ENCODE measurements at places on chromosomes 4 and X.

DNA sequence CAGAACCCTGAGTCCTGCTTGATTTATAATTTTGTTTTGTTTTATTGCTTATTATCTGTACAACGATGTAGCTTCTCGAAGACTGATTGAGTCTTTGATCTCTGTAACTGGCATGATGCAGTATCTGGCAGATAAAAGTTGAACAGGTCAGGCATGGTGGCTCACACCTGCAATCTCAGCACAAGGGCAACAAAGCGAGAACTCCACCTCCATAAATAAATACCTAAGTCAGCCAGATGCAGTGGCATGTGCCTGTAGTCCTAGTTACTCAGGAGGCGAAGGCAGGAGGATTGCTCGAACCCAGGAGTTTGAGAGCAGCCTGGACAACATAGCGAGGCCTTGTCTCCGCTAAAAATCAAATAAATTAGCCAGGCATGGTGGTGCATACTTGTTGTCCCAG lies 15.7 kb upstream of the WDR19 start:
- no peak for DNase-seq

GRCh38 chrX:35728481-35728880 lies 69.7 kb upstream of the MAGEB16 start:
- no peak for DNase-seq

- no peak for DNase-seq
Measured at GRCh38 chr4:102454981-102455685, 46.0 kb upstream of the NFKB1 start.

DNA sequence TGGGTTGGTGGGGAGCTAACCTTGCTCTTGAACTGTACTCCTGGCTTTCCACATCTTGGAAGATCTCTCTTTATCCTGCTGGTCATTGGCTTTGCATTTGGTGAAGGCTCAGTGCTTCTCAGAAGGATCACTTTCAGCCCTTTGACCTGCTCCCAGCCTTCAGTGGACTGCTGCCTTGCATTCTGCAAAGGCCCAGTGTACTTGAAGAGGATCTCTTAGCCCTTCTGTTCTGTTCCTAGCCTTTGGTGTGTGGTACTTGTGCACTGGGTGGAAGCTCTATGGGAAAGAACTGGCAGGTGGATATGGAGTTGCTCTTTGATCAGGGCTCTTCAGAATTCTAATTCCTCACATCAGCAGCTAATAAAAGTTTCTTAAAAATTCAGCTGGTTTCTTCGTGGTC lies 46.5 kb downstream of the FGF2 start:
- DNase-seq, result no peak

DNA sequence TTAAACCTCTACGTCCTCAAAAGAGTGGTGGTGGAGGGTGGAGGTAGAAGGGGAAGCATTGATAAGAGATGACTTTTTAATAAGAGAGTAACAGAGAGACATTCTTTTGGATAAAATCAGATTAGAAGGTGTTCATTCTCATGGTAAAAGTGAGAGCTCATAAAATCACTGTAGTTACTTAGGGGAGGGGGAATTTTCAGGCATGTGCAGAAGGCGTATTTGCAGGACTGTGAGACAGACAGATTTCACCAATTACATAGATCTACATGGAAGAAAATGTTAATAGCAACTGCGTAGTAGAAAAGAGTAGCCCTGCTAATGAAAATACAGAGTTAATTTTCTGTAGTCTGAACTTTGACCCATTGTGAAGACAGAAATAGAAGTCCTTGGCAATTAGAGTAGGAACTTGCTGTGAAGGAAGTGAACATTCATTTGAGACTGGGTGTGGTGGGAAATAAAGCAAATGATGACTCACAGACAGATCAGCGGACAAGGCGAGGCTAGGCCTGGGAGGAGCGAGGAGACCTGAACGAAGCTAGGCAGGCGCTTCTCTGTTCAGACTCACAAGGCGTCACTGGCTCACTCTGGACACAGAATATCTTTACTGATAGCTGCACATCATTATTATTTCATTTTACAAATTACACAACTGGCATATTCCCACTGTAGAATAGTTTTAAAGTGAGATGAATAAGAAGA lies 57.2 kb upstream of the FAM9C start:
- peak; percentile 79 for DNase-seq

DNA sequence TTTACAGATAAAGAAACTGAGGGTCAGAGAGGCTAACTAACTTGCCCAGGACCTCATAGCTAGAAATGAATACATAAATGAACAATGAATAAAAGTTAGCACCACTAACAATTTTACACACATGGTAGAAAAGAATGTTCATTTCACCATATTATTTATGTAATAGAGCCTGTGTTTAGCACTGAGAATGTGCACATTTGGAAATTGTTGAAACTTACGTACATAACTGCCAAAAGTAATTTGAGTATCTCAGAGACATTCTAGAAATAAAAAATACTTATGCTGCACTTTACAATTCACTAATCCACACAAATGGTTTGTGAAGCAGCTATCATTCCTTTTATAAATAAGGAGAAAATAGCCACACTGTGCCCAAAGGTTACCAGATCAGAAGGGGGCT lies 9.9 kb downstream of the CASK start:
- no peak for DNase-seq

DNA sequence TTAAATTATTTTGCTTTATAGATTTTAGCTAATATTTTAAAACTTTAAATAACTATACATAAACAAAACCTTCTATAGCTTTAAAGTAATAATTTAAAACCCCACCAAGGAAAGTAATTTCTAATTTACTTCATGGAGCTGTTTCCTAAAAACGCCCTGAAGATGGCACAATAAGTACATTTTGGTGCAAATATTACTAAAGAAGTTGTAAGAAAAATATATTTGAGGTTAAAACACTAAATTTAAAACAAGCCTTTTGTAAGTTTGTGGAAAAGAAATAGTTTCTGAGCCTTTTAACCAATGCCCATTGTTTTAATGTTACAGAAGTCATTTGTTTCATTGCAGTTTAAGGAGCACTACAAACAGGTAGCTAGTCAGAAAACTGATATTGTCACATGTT lies 137.4 kb upstream of the AGA start:
- no peak for DNase-seq

GRCh38 chr4:26717332-26717731 lies 133.4 kb downstream of the TBC1D19 start:
- DNase-seq, result peak; percentile 64

- DNase-seq, result no peak
Measured at GRCh38 chrX:49166914-49167739, 4.6 kb downstream of the MAGIX start.

DNA sequence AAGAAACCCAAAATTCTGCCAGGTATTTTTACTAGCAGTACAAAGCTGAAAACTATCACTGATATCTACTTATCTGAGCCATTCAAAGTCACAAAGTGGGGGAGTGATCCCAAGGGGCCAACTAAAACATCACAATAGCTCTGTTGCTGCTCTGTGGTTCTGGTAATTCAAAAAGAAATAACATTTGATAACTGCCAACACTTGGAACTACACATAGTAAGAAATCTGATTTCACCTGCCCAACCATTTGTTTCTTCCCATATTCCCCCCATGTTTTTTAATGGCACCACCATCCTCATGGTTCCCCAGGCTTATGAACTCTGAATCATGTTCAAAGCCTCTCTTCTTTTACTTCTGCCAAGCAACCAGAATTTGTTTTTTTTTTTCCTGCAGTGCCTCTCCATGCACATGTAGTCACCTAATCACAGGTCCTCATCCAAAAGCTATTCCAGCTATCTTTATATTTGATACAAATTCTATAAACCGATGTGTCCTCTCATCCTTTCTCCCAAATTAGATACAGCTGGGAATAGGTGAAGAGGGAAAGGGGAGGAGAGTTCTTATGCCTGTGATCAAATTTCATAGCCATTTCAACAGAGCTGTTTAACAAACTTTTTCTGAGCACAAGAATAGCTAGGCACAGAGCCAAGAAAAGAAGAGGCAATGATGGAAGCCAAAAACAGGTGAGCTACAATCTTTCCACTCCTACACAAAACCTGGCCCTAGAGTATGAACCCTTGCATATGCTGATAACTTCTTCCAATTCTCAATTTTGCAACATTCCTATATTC lies 7.7 kb downstream of the AMMECR1 start:
- no peak for DNase-seq

DNA sequence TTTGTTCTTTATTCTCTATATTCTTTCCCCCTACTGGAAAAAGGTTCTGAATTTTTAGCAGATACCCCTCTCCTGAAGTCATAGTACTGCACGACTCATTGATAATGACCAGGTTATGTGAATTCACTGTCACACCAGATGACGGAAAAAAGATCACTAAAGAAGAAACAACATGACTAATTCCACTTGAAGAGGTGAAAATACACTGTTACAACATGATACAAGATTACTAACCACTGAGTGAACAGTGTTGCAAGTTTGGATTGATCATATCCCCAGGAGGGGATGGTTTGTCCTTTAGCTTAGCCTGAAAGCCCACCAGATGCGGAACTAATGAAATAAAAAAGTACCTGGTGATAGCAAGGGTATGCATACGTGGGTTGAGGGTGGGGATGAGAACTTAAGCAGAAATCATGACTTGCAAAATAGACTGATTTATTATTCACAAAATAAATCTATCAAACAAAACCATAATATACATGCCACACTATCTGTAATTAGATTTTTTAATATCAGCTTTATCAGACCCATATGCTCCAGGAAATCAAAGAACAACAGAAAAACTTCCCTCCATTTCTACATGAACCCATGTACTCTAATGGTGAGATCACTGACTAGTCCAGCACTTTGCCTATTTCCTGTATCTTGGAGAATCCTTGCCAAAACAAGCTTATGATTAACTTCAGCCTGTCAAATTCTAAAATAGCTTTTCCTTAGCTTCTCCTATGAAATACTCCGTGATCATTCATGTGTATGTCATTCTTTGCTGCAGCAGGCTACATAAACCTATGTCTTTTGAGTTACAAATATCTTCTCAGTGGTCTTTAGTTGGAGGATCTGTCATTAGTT lies 257.4 kb upstream of the AGA start:
- DNase-seq, result peak; percentile 60

- DNase-seq, result no peak
Measured at GRCh38 chr4:167767281-167767680, 325.1 kb upstream of the ANXA10 start.

DNA sequence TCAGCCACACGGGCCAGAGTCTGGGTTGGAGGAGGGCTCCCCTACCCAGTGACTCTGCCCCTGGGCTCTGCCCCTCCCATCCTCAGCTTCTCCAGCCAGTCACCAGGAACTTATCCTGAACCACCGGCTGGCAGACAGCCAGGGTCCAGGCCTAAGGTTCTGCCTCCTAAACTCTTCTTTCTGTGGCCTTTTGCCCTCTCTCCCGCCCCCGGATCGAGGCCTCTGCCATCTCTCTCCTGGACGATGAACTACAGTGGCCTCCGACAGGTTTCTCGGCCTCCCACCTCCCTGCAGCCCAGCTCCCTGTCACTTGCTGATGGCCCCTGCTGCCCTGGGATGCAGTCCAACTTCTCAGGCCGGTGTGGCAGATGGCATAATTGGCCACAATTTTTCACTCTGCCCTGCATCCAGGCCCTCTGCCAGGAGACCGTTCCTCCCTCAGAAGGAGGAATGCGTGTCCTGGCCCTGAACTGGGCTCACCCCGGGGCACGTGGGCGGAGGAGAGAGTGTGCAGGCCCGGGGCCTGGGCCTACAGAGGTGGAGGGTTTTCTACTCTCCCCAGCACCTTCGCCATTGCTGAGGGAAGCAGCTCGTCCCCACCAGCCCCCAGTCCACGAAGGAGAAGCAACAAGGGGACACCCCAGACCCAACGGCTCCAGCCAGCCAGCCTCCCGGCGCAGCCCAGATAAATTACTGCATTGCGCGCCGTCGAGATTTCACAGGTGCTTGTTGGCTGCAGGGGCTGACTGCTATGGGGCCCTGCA lies 81.9 kb upstream of the LRPAP1 start:
- DNase-seq, result no peak

DNA sequence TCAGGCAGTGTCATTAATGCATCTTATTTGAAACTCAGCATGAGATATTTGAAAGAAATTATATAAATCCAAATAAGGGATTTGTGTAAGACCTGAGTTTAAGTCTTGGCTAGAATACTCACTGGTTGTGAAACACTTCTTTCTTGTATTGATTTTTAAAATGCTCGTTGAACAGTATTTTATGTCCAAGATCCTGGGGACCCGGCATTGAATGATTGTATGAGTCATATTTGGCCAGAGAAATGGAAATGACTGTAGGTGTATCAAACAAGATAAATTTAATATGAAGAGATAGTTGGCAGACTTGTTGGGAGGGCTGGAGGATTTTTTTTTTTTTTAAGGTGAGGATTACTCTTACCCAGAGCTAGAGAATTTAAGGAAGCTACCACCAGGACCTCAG lies 606.1 kb upstream of the CPEB2 start:
- DNase-seq, result no peak

DNA sequence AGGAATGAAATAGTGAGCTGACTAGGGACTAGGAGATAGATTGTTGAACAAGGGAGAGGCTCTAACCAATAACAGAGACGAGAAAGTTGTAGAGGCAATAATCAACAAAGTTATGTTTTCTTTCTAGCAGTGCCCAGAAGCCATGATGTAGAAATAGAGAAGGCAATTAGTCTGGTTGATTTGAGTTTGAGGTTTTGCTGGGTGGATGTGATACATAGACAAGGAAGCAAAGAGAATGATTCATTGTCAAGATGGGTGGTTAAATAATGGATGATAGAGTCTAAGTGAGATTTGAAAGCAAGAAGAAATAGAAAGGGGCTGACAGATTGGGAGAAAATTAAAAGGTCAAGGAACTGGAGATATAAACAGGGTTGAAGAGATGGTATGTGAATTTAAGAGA lies 11.2 kb downstream of the RBM41 start:
- DNase-seq, result no peak

DNA sequence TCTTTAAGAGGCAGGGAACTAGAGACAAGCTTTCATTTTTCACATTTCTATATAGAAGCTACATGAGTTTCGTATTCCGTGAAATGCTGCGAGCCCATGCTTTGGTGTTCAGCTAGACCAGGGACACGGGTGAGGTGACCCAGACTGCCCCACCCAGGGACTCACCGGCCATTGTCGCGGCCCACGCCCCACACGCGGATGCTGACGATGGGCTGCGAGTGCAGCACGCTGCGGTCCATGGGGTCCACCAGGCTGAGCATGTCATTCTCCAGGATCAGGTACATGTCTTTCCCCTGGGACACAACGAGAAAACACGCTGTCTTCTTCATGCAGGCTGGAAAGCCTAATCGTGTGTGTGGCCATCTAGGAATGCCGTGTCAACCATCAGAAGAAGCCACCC lies 140.4 kb downstream of the NSUN7 start:
- DNase-seq, result no peak

- DNase-seq, result no peak
Measured at GRCh38 chr4:76305971-76306881, at the start of gene STBD1. STBD1 (plus strand) TSS chr4:76306733; CDS start chr4:76306770, 37 bp downstream.

GRCh38 chr4:1370321-1371124 lies 23.5 kb downstream of the UVSSA start:
- DNase-seq, result no peak

DNA sequence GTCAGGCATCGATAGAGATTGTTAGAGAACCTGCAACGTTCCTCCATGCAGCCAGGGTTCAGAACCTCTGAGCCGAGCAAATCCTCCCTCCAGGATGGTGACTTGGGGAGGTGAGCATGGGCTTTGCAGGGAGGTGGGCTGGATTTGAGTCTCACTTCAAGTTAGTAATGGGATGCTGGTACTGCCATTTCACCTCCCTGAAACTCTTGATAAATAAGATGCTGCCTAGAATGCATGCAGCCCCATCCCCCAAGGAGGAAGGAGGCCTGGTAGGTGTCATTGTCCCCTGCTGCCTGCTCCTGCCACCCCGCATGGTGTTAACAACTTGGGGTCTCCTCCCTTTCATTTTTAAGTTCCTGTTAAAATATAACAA lies 35.7 kb upstream of the SLC2A9 start:
- DNase-seq, result no peak

- DNase-seq, result no peak
Measured at GRCh38 chrX:153353416-153353815, 19.5 kb downstream of the ZNF275 start.
